GM04504 (cell line): ENCODE measurements at places on chromosomes 11 and 22.

DNA sequence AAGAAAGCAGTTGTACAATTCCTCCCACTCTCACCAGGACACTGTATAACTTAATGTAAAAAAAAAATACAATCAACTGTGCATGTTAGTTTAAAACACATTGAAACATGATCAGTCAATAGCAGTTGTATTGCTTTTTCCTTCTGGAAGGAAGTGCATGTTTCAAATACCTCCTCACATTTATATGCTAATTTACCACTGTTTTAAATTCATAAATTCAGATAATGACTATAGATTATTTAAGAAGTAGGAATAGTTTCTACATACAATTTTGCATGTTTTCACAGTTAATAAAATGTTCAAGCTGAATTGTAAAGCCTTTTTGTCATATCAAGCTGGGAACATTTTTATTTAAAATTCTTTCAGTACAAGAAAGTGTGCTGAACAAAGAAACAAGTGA is 3.3 kb downstream of the GRIA4 start:
- DNase-seq, result no peak

GRCh38 chr11:88809126-88809525 is 256.7 kb downstream of the GRM5 start:
- no peak for DNase-seq

DNA sequence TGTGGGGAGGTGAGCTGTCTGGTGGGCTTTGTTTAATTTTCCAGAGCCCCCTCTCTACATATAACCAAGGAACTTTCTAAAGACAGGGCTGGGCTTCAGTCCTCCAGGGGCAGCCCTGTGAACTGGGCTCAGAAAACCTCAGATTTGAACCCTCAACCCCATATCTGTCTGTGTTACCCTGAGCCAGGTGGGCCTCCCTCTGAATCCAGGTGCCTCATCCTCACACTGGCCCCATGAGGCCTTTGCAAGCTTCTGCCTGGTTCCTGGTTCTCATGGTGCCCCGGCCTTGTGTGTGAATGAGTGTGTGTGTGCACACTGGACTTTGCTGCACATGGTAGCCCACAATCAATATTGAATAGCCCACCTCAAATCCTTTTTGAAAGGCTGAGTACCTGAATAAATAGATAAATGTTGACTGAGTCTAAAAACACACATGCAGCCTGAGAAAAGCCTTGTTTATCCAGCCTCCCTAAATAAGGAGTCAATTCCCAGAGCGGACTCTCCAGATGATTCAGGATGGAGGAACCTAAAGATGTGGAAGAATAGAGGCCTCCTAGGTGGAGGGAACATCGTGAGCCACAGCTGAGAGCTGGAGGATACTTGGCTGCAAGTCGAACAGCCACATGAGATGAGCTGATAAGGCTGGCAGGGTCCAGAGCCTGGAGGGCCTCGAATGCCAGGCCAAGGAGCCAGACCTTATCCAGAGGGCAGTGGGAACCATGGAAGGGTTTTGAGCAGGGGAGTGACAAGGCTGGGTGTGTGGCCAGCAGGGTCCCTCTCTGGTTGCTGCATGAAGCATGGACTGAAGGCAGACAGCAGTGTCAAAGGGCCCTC is 28.1 kb upstream of the P2RY2 start:
- no peak for DNase-seq

DNA sequence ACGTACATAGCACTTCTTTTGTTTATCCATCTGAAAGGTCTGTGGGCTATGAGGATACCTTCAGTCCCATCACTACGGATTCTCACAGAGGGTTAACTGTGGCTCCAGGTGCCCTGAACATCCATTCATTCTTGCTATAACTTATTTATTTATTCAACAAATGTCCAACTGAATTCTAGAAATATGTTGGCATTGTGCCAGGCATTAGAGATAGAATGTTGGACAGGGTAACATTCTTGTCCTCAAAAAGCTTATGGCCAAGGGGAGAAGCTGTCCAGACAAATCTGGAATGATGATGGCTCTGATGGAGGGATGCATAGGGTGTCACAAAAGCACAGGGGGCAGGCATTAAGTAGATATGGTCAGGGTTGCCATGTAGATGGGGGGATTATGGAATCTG is 8.4 kb downstream of the OLFML1 start:
- no peak for DNase-seq

DNA sequence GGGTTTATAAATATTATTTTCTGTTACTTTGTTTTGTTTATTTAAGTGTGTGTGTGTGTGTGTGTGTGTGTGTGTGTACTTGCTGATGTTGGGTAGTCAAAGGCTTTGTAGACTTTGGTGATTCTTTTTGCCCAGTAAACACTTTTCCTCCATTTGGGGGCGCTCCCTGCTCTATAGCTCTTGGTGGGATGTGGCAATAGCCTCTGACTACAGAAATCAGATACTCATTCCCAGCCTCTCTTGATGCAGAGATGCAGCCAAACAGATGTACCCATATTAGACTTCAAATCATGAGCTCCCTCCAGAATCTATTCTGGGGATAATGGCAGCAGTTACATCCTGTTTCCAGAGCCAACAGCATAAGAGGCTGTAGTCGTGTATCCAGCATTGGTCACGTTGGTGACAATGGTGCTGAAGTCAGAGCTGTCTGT is 33.4 kb upstream of the APOL5 start:
- DNase-seq, result no peak

DNA sequence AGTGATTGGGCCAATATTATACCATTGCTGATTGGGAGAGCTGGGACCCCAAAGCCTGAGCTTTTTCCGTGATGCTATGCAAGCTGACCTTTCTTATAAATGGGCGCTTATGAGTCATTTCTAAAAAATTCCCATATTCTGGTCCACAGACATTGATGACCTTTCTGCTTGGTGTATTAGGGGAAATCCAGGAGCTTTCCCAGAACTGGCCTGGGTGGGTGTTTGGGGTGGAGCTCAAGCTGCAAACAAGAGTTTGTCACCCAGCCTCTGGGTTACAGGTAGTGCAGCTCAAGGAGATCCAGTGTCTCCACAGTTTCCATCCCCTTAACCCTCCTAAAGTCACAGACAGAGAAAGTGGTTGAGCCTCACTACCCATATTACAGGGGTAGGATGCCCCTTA is 67.7 kb downstream of the CCDC81 start:
- no peak for DNase-seq

DNA sequence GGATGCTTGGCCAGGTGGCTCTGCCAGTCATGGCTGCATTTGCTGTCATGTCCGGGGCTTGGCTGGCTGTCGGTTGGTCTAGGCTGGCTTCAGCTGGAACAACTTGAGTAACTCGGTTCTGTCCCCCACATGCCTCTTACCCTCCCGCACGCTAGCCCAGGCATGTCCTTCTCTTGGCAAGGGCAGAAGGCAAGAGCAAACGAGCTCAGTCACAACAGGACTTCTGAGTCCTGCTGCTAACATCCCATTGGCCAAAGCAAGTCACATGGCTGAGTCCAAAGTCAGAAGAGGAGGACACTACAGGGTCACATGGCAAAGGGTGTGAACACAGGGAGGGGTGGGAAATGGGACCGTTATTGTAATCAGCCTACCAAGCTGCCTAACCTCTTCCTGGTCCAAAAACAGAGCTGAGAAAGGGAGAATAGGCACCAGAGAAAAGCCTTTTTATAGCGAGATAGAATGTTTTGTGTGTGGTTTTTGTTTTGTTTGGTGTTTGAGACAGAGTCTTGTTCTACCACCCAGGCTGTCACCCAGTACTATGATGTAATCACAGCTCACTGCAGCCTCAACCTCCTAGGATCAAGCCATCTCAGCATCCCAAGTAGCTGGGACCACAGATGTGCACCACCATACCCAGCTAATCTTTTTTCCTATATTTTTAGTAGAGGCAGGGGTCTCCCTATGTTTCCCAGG is 81.9 kb downstream of the MN1 start:
- DNase-seq, result no peak

- DNase-seq, result no peak
Measured at GRCh38 chr11:23453522-23453921, 593.2 kb upstream of the CCDC179 start.

DNA sequence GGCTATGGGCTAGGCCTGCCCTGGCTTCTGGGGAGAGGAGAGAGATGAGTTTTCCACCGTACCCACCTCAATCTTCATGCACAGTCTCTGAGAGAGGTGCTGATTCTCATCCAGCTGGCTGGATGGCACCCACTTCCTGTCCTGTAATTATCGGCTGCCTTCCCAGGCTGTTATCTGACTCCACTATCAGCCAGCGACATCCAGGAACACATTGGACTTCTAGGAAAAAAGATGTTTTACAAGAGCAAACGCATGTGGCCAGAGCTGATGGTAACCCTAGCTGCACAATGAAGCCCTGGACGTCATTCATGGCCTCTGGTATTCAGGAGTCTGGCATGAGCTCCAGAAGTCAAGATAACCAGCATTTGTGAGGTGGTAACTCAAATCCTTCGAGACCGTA is 137.4 kb downstream of the EHF start:
- DNase-seq, result no peak

DNA sequence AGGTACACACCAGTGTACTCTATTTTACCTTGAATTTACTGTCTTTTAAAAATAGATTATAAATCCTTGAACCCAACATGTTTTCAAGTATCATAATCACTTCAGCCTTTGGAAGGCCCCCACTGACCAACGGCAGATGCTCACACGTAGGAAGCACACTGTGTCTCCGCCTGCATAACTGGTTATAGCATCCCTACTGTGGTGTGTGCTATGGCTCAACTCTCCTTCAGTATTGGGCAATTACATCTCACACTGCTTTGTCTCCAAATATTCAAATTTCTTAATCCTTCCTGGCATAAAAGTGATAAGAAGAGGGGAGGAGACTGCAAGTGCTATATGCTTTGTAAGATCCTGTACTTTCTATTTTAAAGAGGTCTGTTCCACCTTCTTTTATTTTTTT is 165.7 kb downstream of the CADM1 start:
- no peak for DNase-seq

DNA sequence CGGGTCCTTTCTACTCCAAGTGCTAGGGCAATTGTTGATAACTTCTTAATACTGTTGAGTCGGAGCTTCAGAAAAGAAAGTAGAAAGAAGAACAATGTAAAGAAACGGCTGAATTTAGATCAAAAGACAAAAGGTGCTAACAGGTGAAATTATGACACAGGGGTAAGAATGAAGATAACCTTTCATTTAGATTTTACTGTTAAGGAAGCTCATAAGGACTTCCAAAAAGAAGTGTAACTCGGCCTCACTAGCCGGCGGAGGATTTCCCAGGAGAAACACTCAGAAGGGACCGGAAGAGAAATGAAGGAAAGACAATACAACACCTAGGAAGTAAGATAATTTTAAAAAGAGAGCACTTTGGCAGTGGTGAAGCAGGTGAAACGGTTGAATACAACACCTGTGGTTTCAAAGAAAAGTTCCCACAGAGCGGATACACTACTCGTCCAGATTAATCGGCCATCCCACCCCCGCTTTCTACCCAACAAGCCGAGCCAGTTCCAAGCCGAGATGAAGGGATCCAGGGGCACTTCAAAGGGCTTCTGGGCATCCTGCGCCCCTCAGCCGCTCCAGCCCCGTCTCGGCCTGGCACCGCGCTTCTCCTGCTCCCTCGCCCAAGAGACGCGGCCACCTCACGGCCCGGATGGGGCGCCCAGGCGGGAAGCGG is 737 bp downstream of the PPP2R1B start:
- DNase-seq, result no peak

- DNase-seq, result no peak
Measured at GRCh38 chr11:128135451-128135850, 451.9 kb downstream of the ETS1 start.

GRCh38 chr11:9757809-9758636 is 94.1 kb downstream of the SWAP70 start:
- DNase-seq, result peak; percentile 48

DNA sequence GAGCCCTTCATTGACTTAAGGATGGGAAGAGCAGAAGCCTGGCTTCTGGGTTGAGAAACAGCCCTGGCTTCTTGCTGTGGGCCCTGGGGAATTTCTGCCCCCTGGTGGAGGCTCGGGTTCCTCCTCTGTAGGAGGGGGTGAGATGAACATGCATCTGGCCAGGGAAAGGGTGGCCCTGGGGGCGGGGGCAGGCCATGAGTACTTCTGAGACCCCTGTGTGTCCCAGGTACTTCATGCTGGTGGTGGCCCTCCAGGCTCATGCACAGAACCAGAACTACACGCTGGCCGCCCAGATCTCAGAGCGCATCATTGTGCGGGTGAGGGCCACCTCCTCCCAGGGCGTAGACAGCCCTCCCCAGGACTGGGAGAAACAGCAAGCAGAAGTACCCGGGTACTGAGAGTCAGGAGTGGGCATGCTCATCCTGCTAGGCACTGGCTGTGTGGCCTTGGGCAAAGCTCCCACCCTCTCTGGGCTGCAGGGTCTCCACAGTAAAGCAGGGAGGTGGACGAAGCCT is 15.8 kb downstream of the TMEM258 start:
- no peak for DNase-seq

DNA sequence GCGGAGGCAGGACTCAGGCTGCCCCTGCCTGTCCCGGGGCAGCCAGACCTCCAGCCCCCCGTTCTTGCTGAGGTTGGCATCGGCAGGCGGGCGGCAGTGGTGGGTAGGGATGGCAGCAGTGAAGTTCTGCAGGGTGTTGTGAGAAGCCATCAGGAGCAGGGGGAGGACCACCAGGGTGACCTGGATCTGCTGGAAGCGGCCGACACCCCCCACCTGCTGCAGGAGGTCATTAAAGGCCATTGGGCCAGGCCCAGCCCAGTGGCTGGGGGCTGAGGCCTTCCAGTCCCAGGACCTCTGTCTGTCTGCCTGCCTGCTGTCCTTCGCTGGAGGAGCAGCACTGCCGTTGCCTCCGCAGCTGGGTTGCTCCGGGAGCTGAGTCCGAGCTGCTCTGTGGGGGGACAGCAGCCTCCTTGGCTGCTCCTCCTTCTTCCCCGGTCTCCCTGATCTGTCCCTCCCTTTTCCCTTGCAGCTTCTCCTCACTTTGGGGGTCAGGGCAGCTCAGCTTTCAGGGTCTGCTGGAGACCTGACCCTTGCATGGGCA is at the start of gene SLC22A6:
Gene SLC22A6, minus strand, starts transcription at position 517 of the 541 bp plus-strand sequence. Its CDS starts 277 bp downstream, at position 240.
- no peak for DNase-seq

DNA sequence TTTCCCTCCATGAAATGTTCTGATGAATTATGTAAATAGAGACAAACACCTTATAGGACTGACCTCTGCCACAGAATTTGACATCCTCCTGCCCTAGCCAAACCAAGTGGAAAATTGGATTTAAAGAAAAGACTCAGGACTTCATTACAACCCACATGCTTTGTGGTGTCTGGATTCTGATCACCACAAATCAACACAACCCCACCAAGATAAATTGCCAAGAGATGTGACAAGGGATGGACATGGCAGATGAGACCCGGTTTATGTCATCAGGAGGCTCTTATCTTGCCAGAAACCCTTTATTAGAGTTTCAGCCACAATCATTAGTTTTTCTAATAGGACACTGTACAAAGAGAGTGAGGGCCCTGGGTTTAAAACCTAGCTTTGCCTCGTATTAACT is 57.9 kb upstream of the SLC6A5 start:
- DNase-seq, result no peak
